ELF-1 (cell line): ENCODE measurements at places on chromosomes 12 and 14.

GRCh38 chr12:52521568-52522266, 1.5 kb upstream of the KRT5 start:
- peak; percentile 76 for DNase-seq

DNA sequence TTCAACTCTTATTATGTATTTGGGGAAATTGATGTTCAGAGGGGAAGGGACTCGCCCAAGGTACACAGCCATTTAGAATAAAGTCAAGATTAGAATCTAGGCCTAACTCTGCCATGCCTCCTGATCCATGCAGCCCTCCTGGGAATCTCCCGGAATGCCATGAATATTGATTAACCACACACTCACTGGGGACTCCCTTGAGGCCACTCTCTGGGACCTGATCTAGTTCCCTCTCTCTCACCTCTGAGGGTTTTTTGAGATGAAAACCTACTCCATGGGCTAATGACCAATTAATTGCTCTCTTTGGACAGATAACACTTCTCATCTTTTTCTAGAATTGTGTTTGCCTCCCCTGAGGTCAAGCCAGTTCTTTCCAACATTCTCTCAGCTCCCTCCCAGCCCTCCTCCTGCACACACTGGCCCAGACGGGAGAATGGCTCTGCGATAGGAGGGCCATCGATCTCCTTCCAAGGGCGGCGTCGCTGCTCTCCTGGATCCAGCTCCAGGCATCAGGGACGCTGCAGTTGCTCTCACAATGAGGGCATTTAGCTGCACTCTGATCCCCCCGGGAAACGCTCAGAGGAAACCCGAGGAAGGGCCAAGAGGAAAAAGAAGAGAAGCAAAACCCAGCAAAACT, 22.6 kb downstream of the WSCD2 start:
- DNase-seq, result peak; percentile 34

- no peak for DNase-seq
Measured at GRCh38 chr12:27277846-27278260, 33.8 kb downstream of the STK38L start.

DNA sequence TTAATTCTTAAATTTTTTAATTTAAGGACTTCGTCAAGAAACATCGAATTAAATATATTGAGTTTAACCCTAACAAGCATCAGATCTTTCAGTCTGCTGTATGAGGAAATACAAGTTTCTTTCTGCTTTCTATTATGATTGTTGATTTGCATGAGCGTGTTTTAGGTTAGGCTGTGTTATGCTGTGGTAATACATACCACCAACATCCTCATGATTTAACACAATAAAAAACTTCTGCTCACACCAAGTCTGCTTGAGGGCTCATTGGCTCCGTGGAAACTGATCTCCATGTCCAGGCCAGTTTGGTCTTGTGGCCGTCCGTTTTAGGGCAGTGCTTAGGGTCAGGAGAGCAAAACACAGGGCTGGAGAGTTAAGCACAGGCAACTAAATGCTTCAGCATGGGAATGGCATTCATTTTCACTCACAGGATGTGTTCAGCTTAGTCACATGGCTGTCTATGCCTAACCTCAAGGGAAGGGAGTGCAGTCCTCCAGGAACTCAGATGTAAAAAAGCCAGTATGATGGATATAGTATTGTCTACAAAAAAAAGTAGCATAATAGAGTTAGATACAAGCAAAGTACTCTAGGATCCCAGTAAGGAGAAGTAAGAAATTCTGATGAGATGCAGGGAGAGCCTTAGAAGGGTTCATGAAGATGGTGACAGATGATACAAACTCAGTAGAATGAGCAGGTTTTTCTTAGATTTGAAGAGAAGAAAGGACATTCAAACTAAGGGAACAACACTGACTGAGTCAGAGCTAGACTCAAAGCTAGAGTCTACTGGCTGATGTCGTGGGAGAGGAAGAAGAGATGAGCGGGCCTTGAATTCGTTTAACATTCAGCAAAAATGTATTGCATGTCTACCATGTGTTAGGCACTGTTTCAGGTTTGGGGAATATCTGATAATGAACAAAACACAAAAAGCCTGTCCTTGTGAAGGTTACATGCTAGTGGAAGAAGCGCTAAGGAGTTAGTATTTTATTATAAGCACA, 16.3 kb downstream of the MARK3 start:
- DNase-seq, result peak; percentile 41

- DNase-seq, result no peak
Measured at GRCh38 chr14:44438936-44439335, 68.1 kb downstream of the FSCB start.

GRCh38 chr14:91256661-91257060, 12.2 kb upstream of the GPR68 start:
- DNase-seq, result no peak

GRCh38 chr12:132321321-132322118, 7.9 kb downstream of the GALNT9 start:
- DNase-seq, result no peak

GRCh38 chr12:125111403-125111802, 46.2 kb downstream of the AACS start:
- no peak for DNase-seq

DNA sequence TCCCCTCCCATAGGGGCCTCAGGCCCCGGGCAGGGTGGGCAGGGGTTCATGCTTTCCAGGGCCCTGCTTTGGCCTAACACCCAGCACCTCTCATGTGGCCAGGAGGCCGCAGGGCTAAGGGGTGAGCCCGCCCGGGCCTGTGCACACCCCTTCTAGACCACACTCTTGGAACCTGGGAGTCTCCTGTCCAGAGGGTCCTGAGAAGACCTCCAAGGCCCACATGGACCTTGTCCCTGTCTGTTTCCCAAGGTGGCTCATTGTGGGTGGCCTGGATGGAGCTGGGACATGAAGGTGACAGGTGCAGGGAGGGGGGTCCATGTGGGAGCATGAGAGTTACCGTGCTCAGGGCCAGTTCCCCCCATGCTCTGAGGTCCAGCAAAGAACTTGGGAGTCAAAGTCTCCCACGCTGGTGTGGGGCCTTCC, 11.6 kb downstream of the DLK1 start:
- DNase-seq, result no peak

DNA sequence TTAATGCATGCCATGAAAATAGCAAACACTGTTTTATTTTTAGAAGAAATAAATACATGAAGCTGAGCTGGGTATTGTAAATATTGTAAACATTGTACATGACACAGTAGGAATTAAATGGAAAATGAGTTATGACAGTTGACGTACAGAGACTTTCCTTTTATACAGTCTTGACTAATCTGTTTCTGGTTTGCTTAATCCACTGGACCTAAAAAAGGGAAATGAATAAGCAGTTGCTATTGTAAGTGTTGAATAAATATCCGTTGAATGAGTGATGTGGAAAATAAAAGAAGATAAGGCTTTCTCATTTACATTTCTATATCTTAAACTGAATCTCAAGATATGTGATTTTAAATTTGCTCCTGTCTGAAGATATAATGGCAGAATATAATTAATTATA, 15.0 kb downstream of the PMCH start:
- no peak for DNase-seq

- no peak for DNase-seq
Measured at GRCh38 chr12:117129391-117129790, 30.2 kb upstream of the TESC start.

DNA sequence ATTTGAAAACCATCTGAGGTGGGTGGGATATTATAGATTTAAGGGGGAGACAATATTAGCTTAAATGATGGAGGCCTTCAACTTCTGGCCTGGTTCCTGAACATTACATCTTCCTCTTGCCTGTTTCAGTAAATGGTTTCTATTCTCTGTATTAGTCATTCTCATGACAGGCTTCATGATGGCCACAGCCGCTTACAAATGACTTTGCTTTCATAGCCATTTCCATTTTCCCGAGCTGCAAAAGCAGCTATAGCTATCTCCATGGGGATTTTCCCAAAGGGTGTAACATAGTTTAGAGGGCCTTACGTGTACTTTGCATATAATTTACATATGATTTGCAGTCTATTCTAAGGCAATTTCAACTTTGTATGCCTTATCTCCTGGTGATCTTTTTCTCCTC, 121.8 kb downstream of the NRXN3 start:
- DNase-seq, result no peak

DNA sequence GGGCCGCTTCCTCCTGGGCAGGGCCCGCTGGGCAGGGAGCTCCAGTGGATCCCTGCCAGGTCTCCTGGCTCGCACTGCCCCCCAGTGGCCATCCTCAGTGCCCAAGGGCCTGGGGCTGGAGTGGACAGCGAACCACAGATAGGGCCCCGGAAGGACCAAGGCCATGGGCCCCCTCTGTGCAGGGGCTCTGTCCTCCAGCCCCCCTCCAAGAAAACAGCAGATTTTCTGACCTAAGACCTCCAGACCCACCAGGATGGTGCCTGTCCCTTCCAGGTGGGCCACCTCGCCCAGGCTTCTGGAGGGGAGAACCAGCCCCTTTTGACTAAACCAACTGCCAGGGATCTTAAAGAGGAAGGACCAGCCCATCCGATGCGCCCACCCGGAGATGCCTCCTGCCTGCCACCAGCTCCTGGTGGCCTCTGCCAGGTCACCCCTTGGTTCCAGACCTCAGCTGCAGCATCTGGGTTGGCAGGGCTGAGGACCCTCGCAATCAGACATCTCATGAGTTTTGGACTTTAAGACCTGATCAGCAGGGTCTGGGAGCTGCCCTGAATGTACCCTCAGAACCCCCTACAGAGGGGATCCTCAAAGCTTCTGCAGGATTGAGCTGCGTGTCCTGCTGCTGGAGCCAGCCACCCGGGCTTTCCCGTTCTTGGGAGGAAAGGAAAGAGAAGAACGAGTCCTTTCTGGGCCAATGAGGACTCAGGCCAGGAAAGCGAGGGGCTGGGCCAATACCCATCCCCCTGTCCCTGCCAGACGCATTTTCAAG, 325.8 kb upstream of the DIO3 start:
- DNase-seq, result peak; percentile 71

GRCh38 chr12:93015871-93016751, 87.0 kb upstream of the EEA1 start:
- no peak for DNase-seq

DNA sequence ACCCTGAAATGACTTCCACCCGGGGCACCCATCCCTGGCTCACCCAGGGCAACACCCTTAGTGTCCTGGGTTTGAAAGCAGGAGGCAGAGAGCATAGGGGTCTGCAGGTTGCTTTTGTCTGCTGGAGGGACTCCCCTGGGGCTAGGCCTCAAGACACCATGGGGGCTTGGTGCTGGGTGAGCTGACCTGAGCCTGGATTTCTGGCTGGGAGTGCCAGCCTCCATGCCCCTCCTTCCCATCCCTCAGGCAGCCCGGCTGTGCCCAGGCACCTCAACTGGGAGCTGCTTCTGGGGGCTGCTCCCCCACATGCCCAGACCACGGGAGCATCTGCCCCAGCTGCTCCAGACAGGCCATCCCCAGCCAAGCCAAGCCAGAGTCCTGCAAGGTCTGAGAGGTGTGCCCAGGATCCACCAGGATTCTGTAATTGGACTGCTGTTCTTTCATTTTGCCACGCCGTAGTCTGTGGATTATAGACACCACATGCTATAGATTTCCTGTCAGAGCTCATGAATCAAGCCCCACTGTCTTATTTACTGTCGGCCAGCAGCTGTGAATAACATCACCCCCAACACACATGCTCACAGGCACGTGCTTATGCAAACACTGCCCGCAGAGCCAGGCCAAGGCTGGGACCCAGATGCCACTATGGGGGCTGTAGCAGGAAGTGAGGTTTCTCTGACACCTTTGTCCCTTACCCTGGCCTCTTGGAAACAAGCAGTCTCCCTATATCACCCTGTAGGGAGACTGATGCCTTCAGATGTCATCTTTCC, 29.4 kb upstream of the ESRRB start:
- no peak for DNase-seq

DNA sequence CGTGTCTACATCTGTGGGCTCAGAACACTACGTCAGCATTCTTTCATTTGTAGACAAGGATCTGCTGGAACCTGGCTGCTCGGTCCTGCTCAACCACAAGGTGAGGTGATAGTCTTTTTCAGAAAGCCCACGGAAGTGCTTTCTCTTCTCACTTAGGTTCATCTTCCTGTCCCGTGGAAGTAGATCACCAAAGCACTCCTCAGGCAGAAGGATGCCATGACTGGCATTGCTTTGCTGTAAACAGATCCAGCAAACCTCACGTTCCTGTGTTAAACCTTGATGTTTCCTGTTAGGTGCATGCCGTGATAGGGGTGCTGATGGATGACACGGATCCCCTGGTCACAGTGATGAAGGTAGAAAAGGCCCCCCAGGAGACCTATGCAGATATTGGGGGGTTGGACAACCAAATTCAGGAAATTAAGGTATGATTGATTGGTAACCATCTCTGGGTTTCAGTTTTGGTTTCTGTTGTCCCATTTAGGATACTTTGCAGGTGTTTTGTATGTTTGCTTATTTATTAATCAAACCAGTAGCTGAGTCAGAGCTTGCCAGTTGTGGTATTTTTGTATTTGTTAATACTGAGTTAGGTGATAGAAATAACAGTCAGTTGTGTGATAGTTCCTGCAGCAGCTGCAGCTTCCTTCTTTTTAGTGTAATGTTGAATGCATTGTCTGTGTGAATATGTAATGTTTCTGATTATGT, 7.5 kb downstream of the PSMC1 start:
- DNase-seq, result no peak

- no peak for DNase-seq
Measured at GRCh38 chr14:55301437-55302121, 30.4 kb downstream of the FBXO34 start.

DNA sequence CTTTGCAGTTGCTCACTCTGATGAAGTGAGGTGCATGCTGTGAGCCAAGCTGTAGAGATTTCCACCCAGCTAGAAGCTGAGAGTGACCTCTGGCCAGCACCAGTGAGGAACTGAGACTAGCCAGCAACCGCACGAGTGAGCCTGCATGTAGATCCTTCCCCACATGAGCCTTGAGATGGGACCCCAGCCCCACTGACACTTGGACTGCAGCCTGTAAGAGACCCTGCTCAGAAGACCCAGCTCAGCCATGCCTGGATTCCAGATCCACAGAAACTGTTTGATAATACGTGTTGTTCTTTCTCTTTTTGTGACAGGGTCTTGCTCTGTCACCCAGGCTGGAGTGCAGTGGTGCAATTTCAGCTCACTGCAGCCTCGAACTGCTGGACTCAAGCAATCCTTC, 229.2 kb downstream of the GLT1D1 start:
- DNase-seq, result no peak

DNA sequence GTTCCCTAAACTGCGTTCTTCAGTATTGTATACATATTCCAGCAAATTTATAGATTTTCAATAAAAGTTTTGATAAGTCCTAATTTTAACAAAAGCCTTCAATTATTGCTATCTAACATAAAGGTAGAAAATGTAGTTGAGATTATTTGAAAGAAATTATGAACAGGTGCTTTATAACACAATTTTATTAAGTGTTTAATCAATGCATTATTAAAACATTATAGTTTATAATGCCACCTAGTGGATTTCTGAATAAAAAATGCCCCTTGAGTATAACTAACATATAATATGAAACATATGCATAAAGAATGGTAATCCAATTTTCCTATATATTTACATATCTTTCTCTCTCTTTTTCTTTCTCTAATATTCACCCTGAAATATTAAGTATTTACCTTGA, 515.3 kb downstream of the SLC6A15 start:
- no peak for DNase-seq

- DNase-seq, result no peak
Measured at GRCh38 chr12:12726555-12727093, 9.5 kb downstream of the CDKN1B start.
